Activated CD8-positive, alpha-beta memory T cell treated with anti-CD3 and anti-CD28 coated beads for 1 hour (primary cell): ENCODE measurements at places on chromosomes 13 and 19.

GRCh38 chr13:31930901-31931522, 100.6 kb upstream of the FRY start:
- DNase-seq, result no peak

DNA sequence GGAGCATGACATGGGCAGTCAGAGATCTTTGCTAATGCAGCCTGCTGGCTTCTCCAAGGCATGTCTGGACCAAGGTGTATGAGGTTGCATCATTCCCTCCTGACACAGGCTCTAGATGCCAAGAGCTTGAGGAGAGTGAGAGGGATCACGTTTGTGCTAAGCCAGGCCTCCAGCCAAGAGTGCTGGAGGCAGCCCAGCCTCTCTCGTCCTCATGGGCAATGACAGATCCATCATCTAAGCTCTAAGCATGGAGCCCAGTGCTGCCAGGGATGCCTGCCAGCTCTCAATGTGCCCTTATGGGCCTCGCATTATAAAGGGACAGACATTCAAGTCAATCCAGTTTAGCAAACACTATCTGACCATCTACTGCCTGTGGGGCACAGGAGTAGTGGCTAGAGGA, 136.3 kb upstream of the VSTM2B start:
- DNase-seq, result no peak

GRCh38 chr19:34985249-34986022, 14.7 kb upstream of the GRAMD1A start:
- DNase-seq, result no peak

- no peak for DNase-seq
Observed at GRCh38 chr19:4795400-4795799, 3.9 kb downstream of the FEM1A start.

DNA sequence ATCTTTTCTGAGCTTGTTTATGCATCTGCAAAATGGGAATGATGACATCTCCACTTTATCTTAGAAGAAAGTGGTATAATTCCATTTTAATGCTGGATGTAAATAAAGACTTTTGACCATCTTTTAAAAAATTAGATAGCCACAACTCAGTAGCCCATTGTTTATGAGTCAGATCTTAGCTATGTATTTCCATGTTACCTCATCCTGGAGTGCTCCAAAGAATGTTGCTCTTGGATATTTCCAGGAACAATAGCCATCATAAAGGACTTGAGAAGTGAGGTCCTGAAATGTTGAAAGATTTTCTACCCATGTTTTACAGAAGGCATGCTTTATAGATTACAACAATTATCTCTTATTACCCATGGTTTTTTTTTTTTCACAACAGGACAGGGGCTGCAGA, 229.3 kb upstream of the EDNRB start:
- DNase-seq, result no peak

DNA sequence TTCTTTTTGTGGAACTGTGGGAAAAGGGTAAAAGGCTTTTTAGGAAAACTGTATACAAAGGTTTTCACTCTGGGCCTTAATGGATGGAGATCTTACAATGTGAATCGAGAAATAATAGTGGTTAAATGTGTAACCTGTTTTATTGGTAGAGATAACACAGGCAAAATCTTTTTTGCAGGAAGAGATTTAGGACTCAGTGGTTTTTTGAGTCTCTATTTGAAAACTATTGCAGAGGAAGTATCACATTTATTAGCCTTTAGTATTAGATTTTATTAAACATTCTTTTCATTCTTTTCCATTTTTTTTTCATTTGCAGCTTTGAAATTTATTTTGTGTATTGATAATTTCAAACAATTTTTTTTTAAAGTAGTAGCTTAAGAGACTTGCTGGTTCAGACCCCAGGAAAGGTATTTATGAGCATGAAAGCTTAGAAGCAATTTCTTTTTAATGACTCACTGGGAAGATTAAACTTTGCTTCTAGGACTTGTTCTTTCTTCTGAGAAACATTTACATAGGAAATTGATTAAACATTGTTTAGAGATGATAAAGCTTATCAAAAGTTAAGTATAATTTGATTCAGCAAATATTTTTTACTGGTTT, 10.5 kb downstream of the KLF5 start:
- DNase-seq, result no peak

DNA sequence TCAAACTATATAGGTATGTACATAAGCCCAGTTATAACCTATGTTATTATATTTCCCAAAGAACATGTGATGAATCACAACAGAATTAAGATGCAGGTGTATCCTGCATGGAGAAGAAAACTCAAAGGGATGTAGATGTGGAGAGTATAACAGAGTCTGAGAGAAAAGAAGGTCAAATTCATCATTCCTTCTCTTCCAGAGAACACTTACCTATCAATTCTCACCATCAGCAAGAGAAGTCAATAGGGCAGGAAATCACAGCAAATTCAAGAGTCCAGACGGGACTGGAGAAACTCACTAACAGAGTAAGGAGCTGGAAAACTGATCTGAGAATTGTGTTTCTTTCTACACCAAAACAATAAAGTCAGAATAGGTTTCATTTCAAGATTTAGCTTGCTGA, 28.4 kb downstream of the DIAPH3 start:
- DNase-seq, result no peak

DNA sequence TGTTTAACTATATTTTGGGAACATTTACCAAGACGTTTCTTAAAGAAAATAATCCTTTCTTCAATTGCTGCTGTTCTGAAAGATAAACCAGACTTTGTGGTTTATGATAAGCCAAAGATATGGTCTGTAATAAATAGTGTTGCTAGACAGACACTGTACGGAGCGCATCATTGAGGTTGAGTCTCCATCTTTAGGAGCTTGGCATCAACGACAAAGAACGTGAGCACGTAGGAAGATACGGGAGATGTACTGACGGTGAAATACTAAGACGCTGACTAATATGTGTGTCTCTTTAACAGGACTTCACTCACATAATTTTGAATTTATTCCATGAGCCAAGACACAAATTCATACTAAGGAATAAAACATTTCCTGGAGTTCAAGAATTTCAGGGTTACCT, 16.2 kb downstream of the TEX29 start:
- DNase-seq, result no peak

DNA sequence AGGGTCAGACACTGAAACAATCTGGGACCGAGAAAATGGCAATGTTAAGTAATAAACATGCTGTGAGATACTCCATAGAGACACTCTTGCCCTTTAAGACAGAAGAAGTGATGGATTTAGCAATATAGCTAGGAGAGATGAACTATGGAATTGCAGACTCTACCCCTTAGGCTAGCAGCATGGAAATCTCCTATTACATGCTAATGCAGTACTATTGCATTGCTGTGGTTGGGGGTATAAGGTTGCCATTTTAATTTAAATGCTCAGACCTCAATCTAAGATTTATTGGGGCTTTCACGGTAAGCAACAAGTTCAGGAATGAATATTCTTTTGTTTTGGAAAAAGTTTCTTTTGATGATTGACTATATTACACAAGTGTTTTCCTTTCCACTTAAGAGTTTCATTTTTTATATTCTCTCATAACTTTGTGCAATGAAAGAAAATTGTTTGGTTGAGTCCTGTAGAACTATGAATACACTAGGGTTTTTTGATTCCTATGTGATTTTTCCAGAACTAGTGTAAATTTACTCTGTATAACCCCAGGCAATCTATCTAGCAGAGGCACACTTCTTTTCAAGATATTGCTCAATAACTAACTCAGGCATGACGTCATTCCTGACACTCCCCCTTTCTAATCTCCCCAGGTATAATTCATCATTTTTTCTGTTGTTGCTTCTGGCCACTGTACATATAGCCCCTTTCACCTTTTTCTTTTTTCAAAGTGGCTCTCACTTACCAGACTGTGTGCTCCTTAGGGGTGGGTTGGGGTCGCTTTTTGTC, 394.7 kb upstream of the KLF12 start:
- no peak for DNase-seq

DNA sequence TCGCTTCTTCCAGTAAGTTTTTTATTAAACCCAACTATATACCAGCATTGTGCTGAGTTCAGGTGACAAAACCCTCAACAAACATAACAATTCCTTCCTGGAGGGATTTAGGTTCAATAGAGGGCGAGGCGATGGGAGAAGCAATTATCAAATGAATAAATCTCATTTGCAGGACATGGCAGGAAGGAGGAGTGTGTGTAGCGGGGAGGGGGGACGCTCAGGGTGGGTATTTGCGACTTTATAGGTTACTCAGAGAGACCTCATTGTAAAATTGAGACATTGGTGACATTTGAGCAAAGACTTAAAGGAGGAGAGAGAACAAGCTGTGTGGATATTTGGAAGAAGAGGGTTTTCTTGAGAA, 3.9 kb downstream of the C3 start:
- DNase-seq, result no peak

GRCh38 chr19:4337906-4338440, 654 bp downstream of the STAP2 start:
- no peak for DNase-seq

DNA sequence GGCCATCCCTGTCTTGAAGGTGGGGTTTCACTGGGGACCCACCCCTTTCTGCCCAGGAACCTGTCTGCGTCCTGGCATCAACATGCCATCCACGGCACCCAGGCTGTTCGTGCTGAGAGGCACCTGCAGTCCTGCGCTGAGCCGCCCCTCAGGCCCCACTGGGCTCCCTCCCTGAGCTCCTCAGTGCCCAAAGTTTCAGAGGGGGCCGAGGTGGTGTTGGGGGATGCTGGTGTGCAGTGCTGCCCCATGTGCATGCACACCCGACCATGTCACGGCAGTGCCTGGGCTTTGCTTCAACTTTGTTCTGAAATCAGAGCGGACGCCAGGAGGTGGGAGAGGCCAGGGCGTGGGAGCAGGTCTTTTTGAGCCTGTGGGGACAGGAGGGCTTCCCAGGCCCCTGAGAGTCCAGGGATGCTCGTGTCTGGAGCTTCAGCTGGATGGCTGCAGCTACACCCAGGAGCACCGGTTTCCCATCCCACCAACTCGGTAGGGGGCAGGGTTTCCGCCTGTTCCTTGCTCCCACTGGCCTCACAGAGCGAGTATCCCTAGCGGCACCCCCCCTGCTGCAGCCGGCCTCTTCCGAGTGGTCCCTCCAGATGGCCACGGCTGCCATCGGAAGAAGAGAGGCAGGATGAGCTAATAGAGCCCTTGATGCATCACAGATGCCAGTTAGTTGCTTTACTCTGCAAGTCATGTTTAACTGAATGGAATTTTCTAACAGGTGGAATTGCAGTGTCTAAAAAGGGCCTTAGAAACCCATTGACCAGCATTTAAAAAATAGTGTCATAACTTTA, 44.0 kb downstream of the WDFY2 start:
- DNase-seq, result no peak

DNA sequence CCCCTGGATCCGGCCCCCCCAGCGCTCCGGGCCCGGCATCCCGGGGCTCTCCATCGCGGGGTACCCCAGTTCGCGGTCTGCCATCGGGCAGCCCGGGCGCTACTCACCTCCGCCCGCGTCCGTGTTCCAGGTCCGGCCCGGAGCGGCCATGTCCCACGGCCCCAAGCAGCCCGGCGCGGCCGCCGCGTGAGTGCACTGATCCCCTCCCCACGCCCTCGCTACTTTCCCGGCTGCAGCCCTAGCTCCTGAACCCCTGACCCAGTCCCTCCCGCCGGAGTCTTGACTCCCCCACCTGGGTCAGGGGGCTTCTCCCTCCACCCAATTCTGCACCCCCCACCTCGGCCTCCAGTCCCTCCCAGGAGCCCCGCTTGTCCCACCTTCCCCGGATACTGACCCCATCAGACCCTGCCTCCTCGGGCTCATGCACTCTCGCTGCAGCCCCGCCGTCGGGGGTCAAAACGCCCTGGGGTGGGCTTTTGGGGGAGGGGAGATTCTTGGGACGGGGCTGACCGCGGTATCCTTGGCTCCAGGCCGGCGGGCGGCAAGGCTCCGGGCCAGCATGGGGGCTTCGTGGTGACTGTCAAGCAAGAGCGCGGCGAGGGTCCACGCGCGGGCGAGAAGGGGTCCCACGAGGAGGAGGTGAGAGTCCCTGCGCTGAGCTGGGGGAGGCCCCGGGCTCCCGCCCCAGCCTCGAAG, 566 bp downstream of the HMG20B start:
- no peak for DNase-seq

DNA sequence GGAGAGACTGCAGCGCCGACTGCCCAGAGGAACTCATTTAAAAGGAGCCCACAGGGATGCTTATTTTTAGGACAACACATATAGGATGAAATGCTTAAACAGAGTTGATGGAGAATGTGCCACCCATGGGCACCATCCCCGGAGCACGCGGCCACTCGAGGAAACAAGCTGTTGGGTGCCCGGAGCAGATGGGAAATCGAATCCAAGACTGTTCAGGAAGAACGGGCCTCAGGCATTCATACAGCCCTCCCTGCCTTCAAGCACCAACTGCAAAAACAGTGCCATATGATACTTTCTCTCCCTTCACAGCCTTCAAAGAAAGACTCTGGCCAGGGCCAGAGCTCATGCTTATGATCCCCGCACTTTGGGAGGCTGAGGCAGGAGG, 40.2 kb downstream of the RAB20 start:
- no peak for DNase-seq

- no peak for DNase-seq
Observed at GRCh38 chr13:31431722-31432137, 232.0 kb downstream of the B3GLCT start.

DNA sequence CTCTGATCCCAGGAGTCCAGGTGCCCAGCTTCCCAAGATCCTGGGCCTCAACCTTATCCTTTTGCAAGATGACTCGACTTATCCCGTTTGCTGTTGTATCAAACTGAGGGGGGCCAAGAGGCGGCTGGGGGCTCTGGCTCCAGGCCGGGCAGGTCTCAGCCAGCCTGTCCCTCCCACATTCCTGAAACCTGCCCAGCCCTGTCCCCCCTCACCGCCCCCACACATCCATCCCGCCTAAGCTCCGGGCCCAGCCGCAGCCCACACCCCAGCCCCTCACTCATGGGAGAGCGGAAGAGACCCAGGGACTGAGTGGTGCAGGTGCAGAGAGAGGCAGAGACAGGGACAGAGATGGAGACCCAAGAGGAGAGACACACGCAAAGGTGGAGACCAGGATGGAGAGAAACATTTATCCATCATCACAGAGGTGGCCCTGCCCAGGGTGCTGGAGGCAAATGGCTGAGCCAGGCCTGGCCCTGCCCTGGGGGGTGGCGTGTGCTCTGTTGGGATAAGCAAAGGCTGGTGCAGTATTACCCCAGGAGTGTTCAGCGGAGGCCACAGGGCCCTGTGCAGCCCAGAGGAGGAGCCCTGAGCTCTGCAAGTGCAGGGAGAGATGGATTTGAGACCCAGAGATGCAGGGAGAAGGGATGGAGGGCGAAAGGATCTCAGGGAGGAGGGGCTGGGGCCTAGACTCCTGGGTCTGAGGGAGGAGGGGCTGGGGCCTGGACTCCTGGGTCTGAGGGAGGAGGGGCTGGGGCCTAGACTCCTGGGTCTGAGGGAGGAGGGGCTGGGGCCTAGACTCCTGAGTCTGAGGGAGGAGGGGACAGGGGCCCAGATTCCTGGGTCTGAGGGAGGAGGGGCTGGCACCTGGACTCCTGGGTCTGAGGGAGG, 1.6 kb downstream of the BCAM start:
- DNase-seq, result no peak

- no peak for DNase-seq
Observed at GRCh38 chr13:20721454-20722357, 18.2 kb downstream of the IL17D start.

DNA sequence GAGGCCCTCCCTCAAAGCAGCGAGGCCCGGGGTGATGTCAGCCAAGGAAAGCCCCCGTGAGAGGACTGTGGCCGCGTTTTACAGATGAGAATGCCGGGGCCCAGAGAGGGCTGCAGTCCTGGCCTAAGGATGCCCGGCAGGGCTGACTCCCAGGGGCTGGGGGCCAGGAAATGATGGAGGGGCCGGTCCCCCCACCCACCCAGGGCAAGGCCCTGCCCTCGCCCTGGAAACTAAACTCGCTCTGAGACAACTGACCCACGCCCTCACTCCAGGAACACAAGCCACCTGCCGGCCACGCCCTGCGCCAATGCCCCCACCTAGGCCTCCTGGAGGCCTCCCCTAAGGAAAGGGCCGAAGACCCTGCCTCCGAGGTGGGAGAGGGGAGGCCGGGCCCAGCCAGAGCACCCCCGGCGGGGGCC, 7.2 kb downstream of the ZBTB7A start:
- no peak for DNase-seq
